ENCODE measurements at places on chromosomes 13 and 19.

GRCh38 chr19:14979476-14980255, at the start of gene SLC1A6:
Gene SLC1A6, minus strand, starts transcription at chr19:14979864. Its CDS starts 6,954 bp downstream, at chr19:14972910.
- no peak for DNase-seq

DNA sequence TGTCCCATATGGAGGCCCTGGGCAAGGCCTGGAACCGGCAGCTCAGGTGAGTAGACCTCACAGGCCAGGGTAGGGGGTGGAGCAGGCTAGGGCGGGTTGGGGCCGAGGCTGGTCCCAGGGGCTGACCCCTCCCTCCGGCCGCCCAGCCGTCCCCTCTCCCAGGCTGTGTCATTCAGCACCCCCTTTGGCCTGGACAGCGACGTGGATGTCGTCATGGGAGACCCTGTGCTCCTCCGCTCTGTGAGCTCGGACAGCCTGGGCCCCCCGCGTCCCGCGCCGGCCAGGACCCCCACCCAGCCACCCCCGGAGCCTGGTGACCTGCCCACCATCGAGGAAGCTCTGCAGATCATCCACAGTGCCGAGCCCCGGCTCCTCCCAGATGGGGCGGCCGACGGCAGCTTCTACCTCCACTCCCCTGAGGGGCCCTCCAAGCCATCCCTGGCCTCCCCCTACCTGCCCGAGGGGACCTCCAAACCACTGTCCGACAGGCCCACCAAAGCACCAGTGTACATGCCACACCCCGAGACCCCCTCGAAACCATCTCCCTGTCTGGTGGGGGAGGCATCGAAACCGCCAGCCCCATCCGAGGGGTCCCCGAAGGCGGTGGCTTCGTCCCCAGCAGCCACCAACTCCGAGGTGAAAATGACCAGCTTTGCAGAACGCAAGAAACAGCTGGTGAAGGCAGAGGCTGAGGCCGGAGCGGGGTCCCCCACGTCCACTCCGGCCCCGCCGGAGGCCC, 16.0 kb downstream of the CAMSAP3 start:
- DNase-seq = no peak

GRCh38 chr13:99624936-99625540, 123.8 kb downstream of the TM9SF2 start:
- DNase-seq = no peak

DNA sequence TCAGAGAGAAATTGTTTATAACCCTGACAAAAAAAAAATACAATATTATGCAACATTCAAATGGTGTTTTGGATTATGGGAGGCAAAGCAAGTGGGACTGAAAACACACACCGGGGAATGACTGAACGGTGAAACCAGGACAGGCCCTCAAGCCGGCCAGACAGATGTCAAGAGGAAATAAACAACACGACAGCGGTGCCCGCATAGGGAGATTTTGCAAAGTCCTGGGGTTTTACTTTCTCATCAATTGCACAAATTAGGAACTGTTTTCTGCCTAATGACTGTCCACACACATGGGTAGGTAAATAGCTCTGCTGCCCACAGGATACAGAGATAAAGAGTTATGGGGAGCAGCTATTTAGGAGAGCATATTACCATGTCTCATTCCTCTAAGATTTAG, 134.5 kb downstream of the IRS2 start:
- no peak for DNase-seq

GRCh38 chr13:71522941-71523526, 344.0 kb downstream of the DACH1 start:
- no peak for DNase-seq

DNA sequence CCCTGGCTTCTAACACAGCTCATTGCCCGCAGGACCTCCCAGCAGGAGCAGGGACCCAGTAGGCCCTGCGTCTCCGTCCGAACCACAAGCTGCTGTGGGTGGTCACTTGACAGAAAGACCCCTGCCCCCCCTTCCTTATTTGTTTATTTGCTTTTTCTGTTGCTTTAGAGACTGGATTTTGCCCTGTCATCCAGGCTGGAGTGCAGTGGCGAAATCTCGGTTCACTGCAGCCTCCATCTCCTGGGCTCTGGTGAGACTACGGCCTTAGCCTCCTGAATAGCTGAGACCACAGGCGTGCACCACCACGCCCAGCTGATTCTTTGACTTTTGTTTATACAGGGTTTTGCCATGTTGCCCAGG, 7.6 kb upstream of the PTBP1 start:
- DNase-seq = no peak

- no peak for DNase-seq
Measured at GRCh38 chr19:23055946-23056345, 53.0 kb upstream of the ZNF728 start.

DNA sequence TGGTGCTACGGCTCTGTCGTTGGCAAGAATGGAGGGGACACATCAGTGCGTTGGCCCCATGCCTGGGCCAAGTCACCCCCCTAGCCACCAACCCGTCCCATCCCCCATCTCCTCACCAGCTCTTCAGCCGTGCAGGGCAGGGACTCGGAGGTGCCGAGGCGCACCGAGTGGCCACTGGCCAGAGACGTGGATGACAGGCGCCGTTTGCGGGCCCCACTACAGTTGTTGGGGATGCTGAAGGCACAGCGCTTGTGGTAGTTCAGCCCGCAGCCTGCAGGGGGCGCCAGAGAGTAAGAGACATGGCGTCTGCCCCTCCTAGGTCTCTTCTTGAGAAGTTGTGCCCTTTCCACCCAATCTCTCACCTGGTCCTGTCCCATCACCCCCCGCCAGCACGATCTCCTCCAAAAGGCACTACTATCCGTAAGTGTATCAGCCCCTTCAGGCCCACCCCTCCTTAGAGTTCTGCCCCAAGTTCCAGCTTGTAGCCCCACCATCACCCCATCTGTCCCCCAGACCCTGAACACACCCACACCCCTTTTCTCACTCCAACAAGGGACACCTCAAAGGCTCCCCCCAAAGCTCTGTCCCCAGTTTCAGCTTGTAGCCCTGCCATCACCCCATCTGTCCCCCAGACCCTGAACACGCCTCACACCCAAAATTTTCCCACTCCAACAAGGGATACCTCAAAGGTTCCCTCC, 12.4 kb downstream of the PRKD2 start:
- DNase-seq = no peak

GRCh38 chr13:44952671-44953070, 36.6 kb downstream of the NUFIP1 start:
- no peak for DNase-seq

GRCh38 chr19:18596752-18597157, 8.2 kb downstream of the REX1BD start:
- DNase-seq = peak; percentile 71

DNA sequence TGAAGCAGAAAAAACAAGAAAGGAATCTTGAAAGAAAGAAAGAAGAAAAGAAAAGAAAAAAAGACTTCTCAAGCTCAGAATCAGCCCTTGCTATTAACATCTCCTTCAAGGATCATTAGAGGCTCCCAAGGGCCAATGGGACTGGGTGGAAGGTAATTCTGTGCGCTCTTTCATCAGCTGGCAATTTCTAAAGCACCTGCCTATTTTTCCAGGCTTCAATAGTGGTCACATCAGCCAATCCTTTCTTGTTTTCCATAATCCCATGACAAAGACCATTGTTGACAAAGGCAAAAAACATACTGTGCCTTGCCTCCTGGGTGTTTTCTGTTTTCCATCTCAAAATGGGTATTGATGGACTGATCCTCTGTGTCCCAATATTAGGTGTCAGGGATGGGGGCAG, 88.2 kb upstream of the TSC22D1 start:
- DNase-seq = no peak

- no peak for DNase-seq
Measured at GRCh38 chr13:69199664-69200063, 908.0 kb upstream of the ATXN8OS start.

GRCh38 chr19:55704494-55705245, 29.6 kb downstream of the EPN1 start:
- no peak for DNase-seq

- no peak for DNase-seq
Measured at GRCh38 chr19:960601-960938, 23.6 kb upstream of the WDR18 start.

DNA sequence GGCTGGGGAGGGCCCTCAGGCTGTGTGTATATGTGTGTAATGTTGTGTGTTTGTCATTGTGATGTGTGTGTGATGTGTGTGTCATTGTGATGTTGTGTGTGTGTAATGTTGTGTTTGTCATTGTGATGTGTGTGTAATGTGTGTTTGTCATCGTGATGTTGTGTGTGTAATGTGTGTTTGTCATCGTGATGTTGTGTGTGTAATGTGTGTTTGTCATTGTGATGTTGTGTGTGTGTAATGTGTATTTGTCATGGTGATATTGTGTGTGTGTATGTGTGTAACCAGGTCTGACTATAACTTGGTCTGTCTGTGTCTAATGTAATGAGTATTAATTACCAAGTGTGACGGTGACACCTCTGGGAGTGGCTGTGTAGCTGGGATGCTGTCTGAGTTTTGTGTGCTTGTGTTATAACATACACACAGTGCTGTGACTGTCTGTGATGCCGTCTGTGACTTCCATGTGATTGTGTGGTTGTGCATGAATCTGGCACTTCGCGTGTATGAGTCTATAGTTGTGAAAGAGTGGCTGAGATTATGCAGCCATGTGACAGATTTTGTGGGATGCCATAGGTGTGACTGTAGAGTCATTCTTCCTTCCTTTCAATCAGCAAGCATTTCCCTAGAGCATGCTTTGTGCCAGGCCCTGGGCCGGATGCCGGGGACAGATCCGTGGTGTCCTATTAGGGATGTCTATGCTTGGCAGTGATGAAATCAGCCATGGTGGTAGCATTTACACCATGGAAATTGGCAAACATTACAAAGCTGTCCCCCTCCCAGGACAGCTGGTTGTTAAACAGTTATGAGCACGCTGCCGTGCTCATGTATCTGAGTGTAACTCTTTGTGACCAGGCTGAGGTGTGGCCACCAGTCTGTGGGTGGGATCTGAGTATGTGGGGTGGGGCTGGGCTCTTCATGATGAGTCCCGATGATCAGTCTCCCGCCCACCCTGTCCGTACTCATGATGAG, 6.4 kb downstream of the TNFSF14 start:
- no peak for DNase-seq

- no peak for DNase-seq
Measured at GRCh38 chr13:19597523-19597922, 35.9 kb upstream of the MPHOSPH8 start.

DNA sequence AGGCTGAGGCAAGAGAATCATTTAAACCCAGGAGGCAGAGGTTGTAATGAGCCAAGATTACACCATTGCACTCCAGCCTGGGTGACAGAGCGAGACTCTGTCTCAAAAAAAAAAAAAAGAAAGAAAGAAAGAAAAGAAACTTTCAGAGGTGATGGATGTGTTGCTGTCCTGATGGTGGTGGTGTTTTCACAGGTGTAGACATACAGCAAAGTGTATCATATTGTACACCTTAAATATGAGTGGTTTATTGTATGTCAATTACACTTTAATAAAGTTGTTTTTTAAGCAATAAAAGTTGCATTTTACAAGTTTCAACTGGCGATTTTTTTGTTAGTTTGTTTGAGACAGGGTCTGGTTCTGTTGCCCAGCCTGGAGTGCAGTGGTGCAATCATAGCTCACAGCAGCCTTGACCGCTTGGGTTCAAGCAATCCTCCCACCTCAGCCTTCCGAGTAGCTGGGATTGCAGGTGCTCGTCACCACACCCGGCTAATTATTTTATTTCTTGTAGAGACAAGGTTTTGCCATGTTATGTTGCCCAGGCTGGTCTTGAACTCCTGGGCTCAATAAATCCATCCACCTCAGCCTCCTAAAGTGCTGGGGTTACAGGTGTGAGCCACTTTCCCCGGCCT, 13.5 kb upstream of the INSR start:
- no peak for DNase-seq

- no peak for DNase-seq
Measured at GRCh38 chr13:39405596-39406205, 197.3 kb downstream of the LHFPL6 start.

DNA sequence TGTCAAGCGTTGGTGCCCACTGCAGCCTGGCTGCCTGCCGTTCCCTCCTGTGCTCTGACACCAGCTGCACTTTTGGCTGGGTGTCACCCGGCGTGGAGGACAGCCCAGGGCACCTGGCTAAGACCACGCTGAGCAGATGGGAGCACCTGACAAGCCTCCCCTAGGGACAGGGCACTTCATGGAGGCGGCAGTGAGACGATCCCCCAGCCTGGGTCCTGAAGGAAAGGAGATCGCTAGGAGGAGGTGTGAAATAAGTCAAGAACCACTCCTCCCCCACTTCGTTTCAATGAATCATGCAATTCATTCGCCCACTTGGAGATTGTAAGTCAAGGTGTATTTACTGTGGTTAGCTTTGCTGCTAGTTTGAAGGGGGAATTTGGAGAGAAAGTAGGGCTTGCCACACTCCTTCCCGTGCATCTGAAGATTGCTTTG, 38.8 kb downstream of the VSTM2B start:
- no peak for DNase-seq

DNA sequence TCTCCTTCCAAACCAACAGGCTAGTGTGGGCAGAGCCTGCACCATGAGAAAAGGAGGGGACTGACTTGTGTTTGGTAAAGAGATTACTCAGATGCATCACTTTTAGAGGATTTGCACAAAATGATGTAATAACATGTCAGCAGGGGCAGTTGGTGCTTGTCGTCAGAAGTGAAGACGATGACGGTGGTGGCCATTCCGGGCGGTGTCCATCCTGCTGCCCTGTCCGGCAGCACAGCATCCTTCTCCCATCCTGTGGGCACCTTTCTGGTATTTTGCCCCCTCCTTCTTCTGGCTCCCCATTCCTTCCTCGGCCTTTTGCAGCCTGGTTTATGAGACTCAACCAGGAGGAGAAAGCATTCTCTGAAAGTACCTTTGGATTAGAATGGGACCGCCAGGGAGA, 160.1 kb downstream of the TEX29 start:
- no peak for DNase-seq

DNA sequence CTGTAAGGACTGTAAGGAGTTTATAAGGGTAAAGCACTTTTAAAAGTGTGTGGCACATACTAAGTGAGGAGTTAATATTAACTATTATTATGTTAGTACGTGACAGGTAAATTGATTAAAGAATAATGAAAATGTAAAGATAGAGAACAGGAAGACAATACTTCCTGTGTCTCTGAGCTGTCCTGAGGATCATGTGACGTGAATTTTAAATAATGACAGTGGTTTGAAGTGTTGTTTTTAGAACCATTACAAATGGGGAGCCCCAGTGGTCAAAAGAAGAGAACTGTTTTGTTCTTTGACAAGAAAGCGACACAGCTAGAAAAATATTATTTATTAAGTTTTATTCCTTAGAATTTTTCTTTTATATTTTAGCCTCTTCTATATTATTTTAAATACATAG, 241.2 kb upstream of the STARD13 start:
- no peak for DNase-seq

GRCh38 chr13:22235950-22236290, 565.0 kb downstream of the FGF9 start:
- no peak for DNase-seq

GRCh38 chr13:21095311-21095710, 33.9 kb upstream of the LATS2 start:
- DNase-seq = no peak

DNA sequence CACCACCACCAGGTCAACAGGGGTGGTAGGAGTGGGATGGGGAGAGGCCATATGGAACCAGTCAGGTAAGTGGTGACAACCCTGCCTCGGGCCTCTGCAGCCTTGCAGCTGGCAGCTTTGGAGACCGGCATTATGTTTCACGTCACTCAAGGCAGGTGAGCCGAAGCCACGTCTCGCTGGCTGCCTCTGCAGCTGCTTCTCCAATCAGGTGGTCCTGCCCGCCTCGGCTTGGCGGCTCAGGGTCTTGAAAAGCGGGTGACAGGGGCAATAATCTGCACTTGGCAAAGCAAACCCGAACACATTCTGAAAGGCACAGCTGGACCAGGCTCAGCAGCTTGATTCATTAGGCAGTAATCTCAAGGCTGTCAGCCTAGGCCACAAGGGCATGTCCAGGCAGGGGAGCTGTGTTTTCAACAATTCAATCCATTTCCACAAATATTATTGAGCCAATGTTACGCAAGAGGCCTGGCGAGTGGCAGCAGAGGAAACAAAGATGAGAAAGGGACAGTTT, 77.4 kb upstream of the PCDH8 start:
- no peak for DNase-seq

Data from NCI-H2029 treated with DMSO at 0.1 percent for 48 hours (cell line).